ENCODE measurements at places on chromosomes 4 and X.

- no peak for DNase-seq
Observed at GRCh38 chrX:42106556-42106955, 183.2 kb upstream of the CASK start.

GRCh38 chr4:151199319-151200190 lies 77.4 kb upstream of the PRSS48 start:
- no peak for DNase-seq

DNA sequence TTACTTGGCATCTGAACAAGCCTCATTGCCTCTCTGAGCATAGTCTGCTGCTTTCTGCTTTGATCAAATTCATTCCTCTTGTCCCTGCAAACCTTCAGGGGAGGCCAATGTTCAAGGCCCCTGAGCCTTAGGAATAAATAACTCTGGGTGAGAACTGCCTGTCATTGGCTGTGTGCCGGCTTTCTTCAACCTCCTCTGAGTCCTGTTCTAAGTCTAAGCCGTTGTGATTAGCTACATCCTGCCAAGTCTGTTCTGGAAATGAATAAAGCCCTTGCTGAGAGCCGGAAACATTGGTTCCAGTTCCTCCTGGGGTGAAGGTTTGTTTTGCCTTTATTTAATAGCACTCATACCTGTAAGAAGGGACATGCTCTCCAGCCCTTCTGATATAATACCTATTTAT lies 13.8 kb downstream of the RNF4 start:
- DNase-seq: no peak

GRCh38 chrX:138939038-138939437 lies 227.5 kb upstream of the FGF13 start:
- DNase-seq: no peak

DNA sequence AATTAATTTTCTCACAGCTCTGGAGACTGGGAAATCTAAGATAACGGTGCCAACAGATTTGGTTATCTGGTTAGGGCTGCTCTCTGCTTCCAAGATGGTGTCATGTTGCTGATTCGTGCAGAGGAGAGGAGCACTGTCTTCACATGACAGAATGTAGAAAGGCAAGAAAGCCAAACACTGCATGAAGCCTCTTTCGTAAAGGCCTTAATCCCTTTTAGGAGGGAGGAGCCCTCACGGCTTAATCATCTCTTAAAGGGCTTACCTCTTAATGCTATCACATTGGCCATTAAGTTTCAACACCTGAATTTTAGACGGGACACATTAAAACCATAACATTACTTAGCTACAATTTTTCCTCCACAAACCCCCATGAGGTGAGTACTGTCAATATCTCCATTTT lies 174.1 kb downstream of the COX18 start:
- no peak for DNase-seq

GRCh38 chr4:189505380-189505779 lies 435.3 kb upstream of the FRG1 start:
- DNase-seq: no peak

- no peak for DNase-seq
Observed at GRCh38 chr4:22870847-22871449, 178.2 kb downstream of the GBA3 start.

DNA sequence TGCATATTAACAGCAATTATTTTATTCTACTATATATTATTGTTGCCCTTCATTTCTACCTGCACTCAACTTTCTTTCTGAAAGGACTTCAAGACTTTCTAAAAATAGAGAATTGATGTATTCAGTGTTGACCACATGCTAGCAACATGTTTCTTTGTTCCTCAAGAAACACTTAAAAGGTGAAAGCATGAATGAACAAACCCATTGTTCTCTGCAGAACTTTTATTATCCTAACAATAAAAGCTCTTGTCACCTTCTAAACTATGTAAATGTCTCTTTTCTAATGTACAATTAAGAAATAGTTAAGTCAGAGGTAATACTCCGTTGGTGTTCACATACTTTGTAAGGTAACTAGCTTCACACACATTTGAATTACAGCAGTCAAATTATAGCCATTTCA lies 638.7 kb downstream of the FSTL5 start:
- no peak for DNase-seq

- no peak for DNase-seq
Observed at GRCh38 chr4:180296036-180296599, 1947.1 kb upstream of the TENM3 start.

DNA sequence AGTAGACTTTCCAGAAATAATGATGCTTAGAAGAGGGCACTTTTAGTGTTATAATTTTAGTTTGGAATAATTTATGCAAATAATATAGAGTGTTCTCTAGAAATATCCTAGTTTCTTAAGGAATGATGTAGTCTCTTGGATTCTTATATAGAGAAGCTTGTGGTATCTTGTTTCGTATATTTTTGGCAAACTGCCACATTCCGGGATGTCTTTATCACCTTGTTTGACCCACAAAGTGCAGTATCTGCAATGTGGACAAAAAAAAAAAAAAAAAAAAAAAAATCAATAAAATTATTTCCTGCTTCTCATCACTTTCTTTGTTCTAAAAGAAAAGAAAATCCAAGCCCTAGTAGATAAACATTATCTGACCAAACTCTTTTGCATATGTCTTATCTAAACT lies 1577.7 kb upstream of the TENM3 start:
- DNase-seq: no peak

DNA sequence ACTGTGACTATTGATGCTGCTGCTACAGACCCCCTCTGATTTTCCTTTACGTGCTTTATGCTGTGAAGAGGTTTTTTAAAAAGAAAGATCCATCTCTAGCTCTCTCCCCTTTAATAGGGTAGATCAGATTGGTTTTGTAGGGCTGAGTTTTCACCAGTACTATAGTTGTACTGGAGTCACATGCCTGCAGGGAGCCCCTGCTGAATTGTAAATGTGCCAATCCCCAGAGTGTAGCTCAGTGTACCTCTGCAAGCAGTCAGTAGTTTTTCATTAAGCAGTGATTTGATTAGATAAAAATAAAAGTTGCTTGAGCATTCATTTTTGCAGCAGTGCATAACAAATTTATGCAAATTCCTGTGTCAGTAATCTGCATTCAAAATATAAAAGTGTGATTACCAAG lies 179.2 kb downstream of the IL1RAPL2 start:
- DNase-seq: no peak

GRCh38 chrX:78922754-78923153 lies 22.4 kb upstream of the P2RY10 start:
- DNase-seq: no peak

- no peak for DNase-seq
Observed at GRCh38 chr4:25710637-25711036, 55.0 kb downstream of the SLC34A2 start.

DNA sequence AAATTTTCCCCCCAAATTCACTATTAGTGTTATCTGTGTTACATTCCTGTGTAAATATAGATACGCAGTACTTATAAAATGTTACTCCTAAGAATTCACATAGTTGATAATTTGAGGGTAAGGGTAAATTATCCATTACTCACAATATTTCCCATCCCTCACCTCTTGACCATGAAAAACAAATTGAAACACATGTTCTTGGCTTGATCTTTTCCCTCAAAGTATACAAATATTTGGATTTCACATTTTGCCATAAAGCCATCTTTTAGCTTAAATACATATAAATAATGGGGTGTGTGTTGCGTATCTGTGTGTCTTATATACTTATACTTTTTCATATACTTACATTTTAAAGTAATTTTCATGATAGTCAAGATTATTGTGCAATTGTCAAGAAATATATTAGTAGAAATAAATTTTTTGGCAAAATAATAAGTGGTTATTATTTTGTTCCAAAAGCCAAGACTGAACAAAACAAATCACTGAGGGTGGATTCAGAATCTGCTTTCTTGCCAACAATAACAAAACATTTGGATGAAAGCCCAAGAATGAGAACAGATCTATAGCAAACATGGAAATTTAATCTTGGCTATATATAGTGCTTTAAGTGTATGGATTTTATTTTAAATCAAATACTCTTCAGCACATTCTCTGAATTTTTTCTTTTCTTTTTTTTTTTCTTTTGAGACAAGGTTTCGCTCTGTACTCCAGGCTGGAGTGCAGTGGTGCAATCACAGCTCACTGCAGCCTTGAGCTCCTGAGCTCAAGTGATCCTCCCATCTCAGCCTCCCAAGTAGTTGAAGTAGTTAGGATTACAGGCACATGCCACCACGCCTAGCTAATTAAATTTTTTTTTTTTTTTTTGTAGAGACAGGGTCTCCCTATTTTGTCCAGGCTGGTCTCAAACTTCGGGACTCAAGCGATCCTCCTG lies 48.5 kb upstream of the PRSS48 start:
- no peak for DNase-seq

DNA sequence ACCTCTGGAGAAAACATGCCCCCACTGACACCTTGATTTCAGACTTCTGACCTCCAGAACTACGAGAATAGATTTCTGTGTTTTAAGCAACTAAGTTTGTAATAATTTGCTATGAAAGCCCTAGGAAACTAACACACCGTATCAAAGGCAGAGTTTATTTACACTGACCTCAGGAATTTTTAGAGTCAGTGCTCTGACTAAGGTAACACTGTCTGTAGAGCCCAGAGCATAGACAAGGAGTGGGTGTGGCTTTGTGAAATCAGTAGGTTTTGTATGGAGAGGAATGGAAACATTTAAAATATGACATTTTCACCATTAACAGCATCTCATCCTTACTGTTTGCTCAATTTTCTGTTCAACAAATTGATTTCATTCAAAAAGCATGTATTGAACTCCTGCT lies 764.4 kb upstream of the PCDH10 start:
- DNase-seq: no peak

DNA sequence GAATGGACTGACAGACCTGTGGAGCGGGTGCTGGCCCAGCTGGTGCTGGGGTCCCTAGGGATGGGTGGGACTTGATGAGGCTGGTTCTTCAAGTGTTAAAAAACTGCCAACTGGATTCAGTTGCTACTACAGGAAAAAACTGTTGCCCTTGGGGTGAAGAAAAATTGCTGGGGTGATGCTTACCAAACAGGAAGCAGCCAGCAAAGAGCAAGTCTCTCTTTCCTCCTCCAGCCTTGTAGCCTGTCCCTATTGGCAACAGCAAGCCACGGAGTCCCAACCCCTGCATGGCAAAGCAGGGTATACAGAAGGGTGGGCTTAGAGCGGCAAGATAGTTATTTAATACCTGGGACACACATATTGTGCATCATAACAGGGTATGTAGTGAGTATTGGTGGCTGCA lies 60.1 kb upstream of the ATP8A1 start:
- no peak for DNase-seq

GRCh38 chrX:135893294-135893817 lies at the start of the genes CT45A10 and SAGE1:
CT45A10 (minus strand) TSS chrX:135893444; CDS start chrX:135885344, 8,100 bp downstream.
SAGE1 (plus strand) TSS chrX:135893716; CDS start chrX:135896243, 2,527 bp downstream.
- DNase-seq: no peak

DNA sequence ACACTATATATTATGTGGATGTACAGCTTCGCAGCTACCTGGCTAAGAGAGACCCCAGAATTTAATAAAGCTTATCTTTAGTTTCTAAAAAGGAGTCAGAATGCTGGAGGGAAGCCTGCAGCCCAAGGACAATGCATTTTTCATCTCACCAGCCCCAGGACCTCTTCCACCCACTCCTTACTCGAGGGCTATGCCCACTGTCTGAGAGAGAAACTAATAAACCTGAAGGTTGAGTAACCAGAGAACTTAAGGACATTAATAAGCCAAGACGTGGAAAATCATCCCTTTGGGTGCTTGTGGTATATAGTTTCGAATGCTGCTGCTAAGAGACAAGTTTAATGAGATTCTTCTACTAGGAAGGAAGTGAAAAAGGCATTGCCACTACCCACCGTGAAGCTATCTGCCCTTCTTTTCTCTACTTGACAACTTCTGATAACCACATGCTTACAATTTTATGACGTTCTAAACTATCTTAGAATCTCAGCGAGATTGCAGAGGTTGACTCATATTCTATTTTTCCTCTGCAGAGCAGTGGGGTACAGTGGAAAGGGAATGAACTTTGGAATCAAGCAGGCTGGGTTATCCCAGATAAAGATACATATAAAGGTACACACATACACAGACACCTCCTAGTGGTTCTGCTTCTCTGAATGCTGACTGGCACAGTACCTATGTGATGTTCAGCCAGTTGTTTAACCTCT lies 3.3 kb downstream of the RELL1 start:
- peak; percentile 69 for DNase-seq

DNA sequence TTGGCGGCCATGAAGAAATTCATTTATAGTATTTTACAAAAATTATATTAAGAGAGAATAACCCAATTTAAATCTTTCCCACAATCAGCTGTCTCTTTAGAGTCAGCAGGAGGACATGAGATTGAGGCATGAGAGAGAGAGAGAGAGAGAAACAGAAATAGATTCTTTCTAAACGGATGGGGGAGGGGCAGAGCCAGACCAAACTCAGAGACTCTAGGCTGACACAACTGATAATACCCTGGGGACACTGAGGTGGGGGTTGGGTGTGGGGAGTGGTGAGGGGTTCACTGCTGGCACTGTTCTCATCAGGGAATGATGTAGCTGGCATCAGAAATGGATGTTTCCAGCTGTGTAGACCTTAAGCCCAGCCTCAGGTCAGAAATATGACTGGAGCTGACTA lies 20.5 kb upstream of the HOPX start:
- no peak for DNase-seq

DNA sequence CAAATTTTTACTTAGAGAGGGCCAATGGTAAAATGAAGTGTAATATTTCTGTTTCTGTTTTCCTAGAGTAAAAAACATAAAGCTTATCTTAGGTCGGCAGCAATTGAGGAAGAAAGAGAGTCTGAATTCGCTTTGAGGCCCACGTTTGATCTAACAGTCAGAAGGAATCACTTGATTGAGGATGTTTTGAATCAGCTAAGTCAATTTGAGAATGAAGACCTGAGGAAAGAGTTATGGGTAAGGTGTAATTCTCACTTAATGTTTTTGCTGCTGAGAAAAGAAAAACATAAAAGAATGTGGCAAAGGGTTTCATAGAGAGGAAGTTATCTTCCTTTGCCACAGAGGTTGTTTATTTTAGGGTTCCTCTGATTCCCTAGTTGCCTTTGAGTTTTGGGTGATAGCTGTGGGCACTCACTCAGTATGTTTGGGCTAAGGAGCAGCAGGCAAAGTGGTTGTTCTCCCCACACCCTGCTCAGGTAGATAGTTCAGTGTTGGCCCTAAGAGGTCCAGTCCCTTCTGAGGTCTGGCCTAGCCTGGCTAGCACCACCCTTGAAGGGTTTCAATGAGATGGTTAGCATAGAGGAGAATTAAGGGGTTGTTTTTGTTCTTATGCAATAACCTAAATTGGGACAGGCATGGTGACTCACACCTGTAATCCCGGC lies 32.3 kb downstream of the HERC5 start:
- no peak for DNase-seq

GRCh38 chr4:110634350-110635162 lies 11.7 kb upstream of the PITX2 start:
- no peak for DNase-seq

DNA sequence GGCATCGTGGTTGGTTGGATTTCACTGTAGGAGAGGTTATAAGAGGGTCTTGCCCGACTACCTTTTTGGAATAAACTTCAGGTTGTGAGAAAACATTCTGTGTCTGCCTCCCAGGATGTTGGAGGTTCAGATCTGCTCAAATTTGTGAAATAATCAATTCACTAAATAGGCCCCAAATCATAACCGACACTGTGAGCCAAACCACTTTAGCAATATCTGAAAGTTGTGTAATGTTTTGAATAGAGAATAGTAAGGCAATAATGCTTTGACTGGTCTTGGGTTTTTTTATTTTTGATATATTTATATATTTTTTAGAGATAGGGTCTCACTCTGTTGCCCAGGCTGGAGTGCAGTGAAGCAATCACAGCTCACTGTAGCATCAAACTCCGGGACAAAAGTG lies 131.2 kb downstream of the GLRA3 start:
- no peak for DNase-seq
